ENCODE measurements at places on chromosomes 7 and 10. TPM values are rescaled to one million over a fixed set of nuclear protein-coding genes. Genes with fewer than 3 reads are reported as not detected.

The AGAP3 gene
- total RNA-seq: 100 TPM

DNA sequence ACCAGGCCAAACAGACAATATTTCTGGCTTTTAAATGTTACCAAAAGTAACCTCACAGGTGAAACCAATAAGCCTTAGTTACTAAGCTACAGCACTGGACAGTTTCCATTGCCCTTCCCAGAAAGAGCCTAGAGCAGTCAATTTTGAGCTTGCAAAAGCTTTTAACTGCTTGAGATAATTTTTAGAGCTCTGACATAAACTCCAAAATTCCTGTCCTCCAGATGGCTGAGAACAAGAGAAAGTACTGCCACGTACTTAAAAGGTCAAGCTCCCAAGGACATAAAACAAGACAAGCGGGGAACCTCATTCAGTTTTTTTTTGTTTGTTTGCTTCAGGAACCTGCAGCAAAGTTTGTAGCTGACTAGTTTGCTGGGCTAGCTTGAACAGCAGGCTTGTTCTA, 54.1 kb downstream of the BBS9 start:
- DNase-seq: no peak

DNA sequence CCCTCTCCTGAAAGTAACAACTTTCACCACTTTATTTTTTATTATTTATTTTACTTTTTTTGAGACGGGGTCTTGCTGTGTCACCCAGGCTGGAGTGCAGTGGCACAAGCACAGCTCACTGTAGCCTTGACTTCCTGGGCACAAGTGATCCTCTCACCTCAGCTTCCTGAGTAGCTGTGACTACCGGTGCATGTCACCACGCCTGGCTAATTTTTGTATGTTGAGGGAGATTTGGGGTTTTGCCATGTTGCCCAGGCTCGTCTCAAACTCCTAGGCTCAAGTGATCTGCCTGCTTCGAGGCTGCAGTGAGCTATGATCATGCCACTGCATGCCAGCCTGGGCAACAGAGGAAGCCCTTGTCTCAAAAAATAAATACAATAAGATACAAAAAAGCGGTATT, 14.9 kb upstream of the SLIT1 start:
- no peak for DNase-seq

DNA sequence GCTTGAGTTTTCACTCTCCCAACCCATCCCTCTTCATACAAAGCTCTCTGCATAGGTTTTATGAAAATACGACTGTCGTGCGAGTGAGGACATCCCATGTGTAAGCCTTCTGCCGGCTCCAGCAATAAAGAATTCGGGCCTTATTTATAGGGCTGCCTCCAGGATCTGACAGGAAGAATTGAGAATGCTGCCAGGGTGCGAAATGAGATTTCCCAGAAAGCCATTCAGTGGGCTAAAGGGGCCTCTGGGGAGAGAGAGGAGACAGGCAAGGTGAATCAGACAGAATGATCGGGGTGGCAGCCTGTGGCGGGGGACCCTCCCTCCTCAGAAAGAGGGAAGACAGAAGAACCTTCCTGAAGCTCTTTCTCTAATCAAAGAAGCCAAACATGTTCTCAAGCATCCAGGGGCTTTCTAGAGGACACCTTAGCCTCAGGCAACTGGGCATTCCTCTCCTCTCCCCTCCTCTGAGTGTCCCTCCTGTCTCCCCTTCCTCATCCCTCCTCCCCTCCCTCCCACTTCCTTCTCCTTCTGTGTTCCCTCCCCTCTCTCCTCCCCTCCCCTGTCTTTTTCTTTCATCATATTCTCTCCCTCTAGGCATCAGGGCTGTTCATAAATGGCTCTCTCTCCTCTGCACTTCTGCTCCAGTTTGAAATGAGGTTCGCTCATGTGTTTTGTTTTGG, 410.9 kb downstream of the TYW1 start:
- DNase-seq: no peak

DNA sequence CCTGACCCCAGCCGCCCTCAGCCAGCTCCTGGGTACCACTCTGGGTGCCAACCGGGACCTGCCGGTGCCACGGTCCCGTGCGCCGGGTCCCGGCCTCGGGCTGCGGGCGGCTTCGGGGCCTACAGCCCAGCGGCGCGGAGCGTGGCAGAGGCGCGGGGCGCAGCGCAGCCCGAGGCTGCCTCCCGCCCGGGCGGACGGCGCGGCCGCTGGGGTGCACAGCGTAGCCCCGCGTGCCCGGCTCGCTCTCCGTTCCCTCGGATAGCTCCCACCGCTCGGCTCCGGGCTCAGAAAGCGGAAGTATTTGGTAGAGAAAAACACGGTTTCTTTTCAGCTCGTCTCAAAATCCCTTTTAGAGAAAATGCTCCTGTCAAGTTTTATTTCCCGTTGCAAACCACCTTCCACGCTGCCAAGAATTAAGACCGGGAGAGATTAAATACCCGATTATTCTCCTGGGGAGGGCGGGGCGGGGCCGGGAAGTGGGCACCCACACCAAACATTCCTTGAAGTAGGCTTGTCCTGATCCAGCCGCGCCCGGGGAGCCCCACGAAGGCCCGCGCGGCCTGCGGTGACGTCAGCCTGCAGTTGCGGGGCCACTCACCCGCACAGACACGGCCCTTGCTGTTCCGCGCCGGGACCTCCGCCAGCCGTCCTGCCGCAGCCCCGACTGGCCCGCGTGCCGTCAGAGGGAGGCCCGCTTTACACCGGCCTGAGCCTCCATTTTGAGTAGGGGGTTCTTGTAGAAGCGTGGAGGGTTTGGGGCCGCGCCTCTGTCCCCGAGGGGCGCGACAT, 7.2 kb downstream of the HOXA13 start:
- no peak for DNase-seq

DNA sequence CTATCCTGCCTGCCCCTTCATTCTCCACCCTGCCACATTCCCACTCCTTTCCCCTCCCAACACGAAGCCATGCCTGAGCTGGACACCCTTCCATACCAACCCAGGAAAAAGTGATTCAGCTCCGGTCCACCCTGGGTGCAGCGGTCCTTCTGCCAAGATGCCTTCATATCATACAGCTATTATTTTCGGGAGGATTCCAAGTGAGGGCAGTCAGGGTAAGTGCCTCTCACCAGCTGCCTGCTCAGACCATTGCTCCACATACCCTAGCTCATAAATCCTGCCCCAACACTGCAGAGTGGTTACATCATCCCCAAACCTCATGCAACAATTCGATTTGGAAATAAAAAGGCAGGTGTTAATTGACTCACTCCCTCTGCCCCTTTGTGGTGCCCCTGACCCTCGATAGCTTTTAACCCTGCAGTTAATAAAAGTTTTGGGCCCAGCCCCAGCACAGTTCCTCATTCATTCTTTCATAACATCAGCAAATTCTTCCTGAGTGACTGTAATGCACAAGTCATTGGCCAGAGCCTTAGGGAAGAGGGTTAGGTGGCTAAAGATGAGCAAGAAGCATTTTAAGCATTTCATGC, 42.6 kb downstream of the ZNF503 start:
- no peak for DNase-seq

The TAS2R4 gene
- 3.1 TPM for total RNA-seq

The ALOX5 gene
- 40.4 TPM for total RNA-seq

DNA sequence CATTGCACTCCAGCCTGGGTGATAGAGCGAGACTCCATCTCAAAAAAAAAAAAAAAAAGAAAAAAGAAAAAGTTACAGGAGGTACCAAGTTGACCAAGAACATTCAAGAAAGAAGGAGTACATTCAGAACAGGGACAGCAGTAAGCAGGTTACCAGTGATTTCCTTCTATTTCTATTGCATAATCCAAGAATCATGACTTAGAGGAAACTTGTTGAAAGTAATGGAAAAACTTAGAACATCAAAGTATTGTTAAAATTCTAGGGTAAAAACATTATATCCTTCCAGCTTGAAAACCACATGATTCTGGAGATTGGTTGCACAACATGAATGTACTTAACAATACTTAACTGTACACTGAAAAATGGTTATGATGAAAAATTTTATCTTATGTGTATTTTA, 25.2 kb downstream of the RAPGEF5 start:
- DNase-seq: no peak

- no peak for DNase-seq
These were observed at the start of gene ZNF804B for GRCh38 chr7:88759230-88760135. TSS of gene ZNF804B (plus strand) at chr7:88759700. CDS start at chr7:88759977, 277 bp downstream.

- DNase-seq: no peak
These were observed 11.5 kb downstream of the VIM start for GRCh38 chr10:17239345-17240085.

The GJD4 gene
- total RNA-seq: not detected

- DNase-seq: no peak
These were observed 7.9 kb upstream of the WIPF3 start for GRCh38 chr7:29798422-29798821.

- no peak for DNase-seq
These were observed 18.9 kb upstream of the OPN4 start for GRCh38 chr10:86635402-86635801.

The CHAT gene
- total RNA-seq: not detected

DNA sequence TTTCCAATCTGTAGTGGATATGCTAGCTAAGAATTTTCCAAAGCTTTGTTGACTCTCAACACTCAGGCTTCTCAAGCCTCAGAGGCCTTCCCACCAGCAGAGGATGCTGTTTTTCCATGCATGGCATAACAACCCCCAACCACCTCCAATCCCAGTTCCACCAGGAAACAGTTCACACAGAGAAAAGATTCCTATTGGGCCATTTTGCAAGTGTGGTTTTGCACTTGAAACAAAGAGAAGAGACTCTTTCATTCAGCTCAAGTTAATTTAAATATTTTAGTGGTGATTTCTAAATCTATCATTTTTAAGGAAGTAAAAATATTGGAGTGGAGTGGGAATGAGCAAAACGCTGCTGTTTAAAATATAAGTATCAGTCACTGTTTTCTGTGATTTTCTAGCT, 105.6 kb upstream of the COL1A2 start:
- DNase-seq: no peak

GRCh38 chr7:126776498-126776897, 476.2 kb downstream of the GRM8 start:
- DNase-seq: no peak

DNA sequence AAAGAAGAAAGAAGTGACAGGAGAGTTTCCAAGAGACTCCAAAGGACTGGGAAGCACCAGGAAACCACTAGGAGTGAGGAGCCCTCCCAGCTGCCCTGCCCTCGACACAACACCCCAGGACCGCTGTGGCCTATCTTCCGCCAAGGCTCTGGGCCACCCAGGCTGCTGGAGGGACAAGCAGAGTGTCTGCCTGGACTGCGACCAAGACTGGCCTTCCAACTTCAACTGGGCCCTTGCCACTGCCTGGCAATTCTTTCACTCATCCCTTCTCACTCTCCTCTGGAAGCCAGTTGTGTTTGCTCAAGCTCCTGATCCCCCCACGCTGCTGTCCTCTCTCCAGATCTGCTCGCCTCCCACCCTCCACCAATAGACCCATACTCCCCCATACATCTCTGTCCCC, 10.2 kb downstream of the KIAA1549 start:
- DNase-seq: no peak

DNA sequence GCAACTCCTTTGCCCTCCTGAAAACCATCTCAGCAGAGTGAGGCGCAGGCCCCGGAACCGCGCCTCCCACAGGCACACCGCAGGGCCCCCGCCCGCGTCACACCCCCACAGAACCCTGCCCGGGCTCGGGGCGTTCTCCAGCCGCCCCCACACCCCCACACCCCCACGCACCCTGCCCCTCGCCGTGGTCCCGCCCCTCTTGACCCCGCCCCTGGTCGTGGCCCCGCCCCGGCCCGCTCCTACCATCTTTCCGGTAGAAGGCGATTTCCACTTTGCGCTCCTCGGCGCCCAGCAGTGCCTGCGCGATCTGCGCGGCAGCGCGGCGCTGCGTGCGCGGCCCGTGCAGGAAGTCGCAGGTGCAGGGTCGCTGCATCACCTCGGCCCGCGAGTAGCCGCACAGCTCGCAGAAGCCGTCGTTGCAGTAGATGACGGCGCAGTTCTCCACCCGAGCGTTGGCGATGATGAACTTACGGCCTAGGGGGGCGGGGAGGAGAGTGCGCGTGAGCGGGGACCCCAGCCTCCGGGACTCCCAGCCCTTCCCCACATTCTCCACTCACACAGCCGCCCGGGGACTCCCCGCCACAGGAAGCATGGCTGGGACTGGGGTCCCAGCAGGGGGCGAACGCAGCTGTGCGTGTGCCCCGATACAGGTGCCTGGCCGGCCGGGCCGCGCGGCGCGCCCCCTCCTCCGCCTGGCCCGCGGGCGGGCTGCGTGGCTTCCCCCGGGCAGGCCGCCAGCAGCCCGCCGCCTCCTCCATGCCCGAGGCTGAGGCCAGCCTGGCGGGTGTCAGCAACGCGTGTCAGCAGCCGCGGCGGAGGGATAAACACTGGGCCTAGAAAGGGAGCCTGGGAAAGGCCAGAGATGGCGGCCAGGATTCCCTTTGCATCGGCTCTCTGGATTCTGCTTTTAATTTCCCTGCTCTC, 3.4 kb downstream of the KCNH2 start:
- no peak for DNase-seq

The CDK1 gene
- 10.2 TPM for total RNA-seq

The MAP3K8 gene
- 9.4 TPM for total RNA-seq

DNA sequence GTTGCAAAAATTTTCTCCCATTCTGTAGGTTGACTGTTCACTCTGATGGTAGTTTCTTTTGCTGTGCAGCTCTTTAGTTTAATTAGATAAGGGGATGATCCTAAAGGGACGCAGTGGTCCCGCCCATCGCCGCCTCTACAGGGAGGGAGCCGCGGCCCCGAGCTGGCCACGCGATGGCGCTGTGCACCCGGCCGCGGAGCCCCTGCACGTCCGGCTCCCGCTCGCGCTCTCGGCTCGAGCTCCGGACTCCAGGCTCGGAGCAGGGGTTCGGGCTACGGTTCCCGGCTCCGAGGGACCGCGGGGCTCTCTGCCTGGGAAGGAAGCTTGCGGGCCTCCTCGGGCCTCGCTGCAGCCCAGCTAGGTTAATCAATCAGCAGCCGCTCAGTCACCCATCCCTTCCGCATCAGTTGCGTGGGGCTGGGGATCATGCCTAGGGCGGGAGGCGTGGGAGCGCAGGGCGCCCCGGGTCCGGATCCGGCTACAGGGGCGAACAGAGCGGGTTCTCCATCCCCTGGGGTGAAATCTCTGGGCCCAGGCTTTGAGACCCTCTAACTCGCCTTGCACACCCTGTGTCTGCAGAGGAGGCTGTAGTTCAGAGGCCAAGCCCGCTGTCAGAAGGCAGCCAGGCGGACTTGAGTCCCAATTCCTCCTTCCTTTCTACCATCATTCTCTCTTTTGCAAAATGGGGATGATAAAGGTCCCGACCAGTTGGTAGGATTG, 97.9 kb downstream of the WDR11 start:
- no peak for DNase-seq

GRCh38 chr10:71835671-71836595, 15.1 kb downstream of the PSAP start:
- DNase-seq: peak; percentile 32
